ENCODE measurements at places on chromosomes 16 and 17. TPM values are rescaled to one million over a fixed set of nuclear protein-coding genes. Genes with fewer than 3 reads are reported as not detected.

The AMDHD2 gene
- 189 TPM for total RNA-seq

The ALOX15B gene
- total RNA-seq = not detected

- no peak overlapping the region for H3K27ac ChIP-seq
- H3K4me1 ChIP-seq = peaks cover 21% of the 10 kb centered on the region
- no peaks in the 10 kb centered on the region for H3K27me3 ChIP-seq
- no peaks in the 10 kb centered on the region for H3K36me3 ChIP-seq
- H3K4me3 ChIP-seq = no peak overlapping the region
Measured at GRCh38 chr17:17755715-17756114, 74.5 kb downstream of the RAI1 start.

- H3K36me3 ChIP-seq = no peaks in the 10 kb centered on the region
- H3K27ac ChIP-seq = peak overlapping the region; percentile 91
- no peak for DNase-seq
- no peaks in the 10 kb centered on the region for H3K27me3 ChIP-seq
- peak overlapping the region; percentile 86 for H3K4me3 ChIP-seq
Measured at GRCh38 chr16:57134982-57135381, 42.6 kb downstream of the CPNE2 start.

The SERPINF2 gene
- total RNA-seq = 0.29 TPM

DNA sequence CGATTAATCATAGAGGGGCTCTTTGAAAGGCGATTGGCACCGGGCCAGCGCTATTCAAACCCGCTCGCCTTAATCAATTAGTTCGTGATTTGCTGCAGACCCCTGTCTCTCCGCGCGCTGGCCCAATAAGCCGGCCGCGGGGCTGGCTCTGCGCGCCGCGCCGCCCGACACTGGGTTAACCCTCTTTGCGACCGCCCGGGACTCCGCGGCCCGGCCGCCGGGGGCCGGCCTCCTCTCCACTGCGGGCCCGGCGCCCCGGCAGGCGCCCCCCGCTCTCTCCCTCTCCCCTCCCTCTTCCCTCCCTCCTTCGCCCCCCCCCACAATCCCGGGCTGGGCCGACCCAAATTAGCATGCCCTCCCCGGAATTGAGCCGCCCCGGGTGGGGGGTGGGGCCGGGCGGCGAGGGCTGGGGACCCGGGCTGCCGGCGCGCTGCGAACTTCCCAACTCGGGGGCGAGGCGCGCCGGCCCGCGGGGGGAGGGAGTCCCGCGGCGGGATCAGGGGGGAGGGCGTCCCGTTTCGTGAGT is 428 bp upstream of the SALL1 start:
- H3K4me3 ChIP-seq = no peak overlapping the region
- no peak for DNase-seq
- H3K36me3 ChIP-seq = peaks cover 7% of the 10 kb centered on the region

DNA sequence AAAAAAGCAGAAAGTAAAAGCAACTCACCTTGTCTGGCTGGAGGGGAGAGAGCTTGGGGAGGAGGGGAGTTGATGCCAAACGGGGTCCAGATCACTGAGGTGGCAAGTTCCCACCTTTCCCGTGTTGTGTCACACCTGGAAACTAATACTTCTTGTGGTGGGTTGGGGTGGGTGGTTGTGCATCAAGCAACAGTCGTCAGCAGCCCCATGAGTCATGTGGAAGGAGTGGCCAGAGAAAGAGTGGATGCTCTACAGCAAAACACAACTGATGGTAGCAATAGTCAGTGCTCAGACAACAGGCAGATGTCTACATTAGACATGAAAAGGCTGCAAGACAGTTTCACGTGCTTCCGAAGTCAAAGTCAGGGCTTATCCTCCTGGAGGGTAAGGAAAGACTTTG is 35.4 kb downstream of the ARSG start:
- no peak overlapping the region for H3K27ac ChIP-seq
- H3K4me3 ChIP-seq = no peak overlapping the region
- no peaks in the 10 kb centered on the region for H3K27me3 ChIP-seq
- no peak for DNase-seq
- H3K4me1 ChIP-seq = peaks cover 11% of the 10 kb centered on the region
- peaks cover 6% of the 10 kb centered on the region for H3K36me3 ChIP-seq

The ECI1 gene
- 15.2 TPM for total RNA-seq

- H3K4me3 ChIP-seq = peak overlapping the region; percentile 70
- peaks cover 41% of the 10 kb centered on the region for H3K4me1 ChIP-seq
- peaks cover 6% of the 10 kb centered on the region for H3K36me3 ChIP-seq
Measured at GRCh38 chr16:15996432-15997109, 47.2 kb downstream of the ABCC1 start.

DNA sequence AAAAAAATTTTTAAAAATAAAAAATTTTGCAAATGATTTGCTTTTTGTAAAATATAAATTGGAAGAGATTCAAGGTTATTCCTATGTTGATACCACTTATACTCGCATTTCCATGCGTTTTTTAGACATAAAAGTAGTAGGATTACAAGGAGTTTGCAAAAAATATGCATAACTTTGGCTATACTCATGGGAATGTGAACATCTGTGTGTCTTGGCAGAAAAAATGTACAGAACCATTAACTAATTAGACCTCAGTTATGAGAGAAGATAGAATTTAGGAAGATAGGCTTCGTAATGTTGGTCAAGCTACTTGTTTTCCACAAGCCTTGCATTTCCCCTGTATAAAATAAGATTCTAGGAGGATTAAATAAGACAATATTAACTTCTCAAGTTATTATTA is 61.1 kb upstream of the VPS4A start:
- no peak for DNase-seq
- no peak overlapping the region for H3K27ac ChIP-seq
- H3K36me3 ChIP-seq = peaks cover 2% of the 10 kb centered on the region
- H3K4me3 ChIP-seq = no peak overlapping the region

DNA sequence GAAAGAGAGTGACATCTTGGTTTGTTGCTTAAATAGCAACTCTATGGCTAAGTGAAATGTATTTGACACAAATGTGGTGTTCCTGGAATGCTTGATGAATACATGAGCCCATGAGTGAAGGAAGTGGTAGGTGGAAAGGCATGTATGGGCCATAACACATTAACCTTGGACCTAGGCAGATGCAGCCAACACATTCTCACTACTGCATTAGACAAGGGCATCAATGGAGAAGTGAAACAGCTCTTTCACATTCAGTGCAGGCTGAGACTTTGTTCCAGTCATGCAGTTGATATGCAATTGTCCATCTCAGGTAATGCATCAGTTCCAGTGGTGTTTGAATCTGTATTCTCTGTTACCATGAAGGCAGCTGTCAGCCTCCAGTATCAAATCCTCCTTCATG is 133.6 kb downstream of the HS3ST3B1 start:
- H3K27me3 ChIP-seq = no peaks in the 10 kb centered on the region
- no peak overlapping the region for H3K4me3 ChIP-seq
- H3K36me3 ChIP-seq = peaks cover 3% of the 10 kb centered on the region
- no peak overlapping the region for H3K27ac ChIP-seq
- peaks cover 11% of the 10 kb centered on the region for H3K4me1 ChIP-seq

The CNOT1 gene
- total RNA-seq = 224 TPM

The PSME3 gene
- total RNA-seq = 71.5 TPM

The GNAO1 gene
- 7.0 TPM for total RNA-seq

DNA sequence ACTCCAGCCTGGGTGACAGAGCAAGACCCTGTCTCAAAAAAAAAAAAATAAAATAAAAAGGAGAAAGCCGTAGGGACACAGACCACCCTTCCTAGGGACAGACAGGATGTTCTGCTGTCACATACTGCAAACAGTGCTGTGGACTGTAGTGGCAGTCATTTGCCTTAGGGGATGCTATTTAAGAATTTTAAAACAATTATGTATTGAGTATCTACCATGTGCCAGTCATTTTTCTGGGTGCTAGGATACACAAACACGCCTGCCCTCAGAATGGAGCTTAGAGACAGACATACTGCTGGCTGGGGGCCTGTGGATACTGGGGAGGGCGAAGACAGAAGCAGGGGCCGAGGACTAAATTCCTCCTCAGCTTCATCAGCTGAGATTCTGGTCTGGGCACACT is 45.5 kb downstream of the MRC2 start:
- peaks cover 7% of the 10 kb centered on the region for H3K4me1 ChIP-seq
- DNase-seq = no peak
- H3K4me3 ChIP-seq = no peak overlapping the region
- H3K27me3 ChIP-seq = no peaks in the 10 kb centered on the region
- no peak overlapping the region for H3K27ac ChIP-seq
- no peaks in the 10 kb centered on the region for H3K36me3 ChIP-seq

DNA sequence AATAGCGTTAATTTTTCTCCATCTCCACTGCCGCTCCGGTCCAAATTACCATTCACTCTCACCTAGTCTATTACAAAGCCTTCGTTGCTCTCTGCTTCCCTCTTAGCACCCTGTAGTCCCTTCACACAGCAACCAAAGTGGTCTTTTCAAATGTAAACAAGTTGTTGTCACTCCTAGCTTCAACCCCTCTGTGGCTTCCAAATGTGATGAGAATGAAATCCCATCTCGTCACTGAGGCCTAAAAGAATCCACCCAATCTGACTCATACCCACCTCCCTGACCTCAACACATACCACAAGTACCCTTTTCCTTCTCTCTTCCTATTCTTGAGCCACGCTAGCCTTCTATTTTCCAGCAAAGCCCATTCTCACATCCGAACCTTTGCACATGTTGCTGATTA is 2.2 kb upstream of the PELP1 start:
- H3K4me3 ChIP-seq = peak overlapping the region; percentile 21
- peaks cover 2% of the 10 kb centered on the region for H3K36me3 ChIP-seq
- H3K27ac ChIP-seq = peak overlapping the region; percentile 57
- DNase-seq = no peak

- H3K4me3 ChIP-seq = no peak overlapping the region
- no peak overlapping the region for H3K27ac ChIP-seq
- H3K36me3 ChIP-seq = peaks cover 2% of the 10 kb centered on the region
Measured at GRCh38 chr16:49457196-49457595, 83.6 kb downstream of the C16orf78 start.

The CCL4 gene
- 2.4 TPM for total RNA-seq

- no peak overlapping the region for H3K4me3 ChIP-seq
- H3K27me3 ChIP-seq = peaks cover 69% of the 10 kb centered on the region
- H3K4me1 ChIP-seq = peaks cover 3% of the 10 kb centered on the region
- peaks cover 6% of the 10 kb centered on the region for H3K36me3 ChIP-seq
Measured at GRCh38 chr16:84247844-84248243, 8.0 kb upstream of the KCNG4 start.

The LRRC46 gene
- total RNA-seq = 0.90 TPM

DNA sequence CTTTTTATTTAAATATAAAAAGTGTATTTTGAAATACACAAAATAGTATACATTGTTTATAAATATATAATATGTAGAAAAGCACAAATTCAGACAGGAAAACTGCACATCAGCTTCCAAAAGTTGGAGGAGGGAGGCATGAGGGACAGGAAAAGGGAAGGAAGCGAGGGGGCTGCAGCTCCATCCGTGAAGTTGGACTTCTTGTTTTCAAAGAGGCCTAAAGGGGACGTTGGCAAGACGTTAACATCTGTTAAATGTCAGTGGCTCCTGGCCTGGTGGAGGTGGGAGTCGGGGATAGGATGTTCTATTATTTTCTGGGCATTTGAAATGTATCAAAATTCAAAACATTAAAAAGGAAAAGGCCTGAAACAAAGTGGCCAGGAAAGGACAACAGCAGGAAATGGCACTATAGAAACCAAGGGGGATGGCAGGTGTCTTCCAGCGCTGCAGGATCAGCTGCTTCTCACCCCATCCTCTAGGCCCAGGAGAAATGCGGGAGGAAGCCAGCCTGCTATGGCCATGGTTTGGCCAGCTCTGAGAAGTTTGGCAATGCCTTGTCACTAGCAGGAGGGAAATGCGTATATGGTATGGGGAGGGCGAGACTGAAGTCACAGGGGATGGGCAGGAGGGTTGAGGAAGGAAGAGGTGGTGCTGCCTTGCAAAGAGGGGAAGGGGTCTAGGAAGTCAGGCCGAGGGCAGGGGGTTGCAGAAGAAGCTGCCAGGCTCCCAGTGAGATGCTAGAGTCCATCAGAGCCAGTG is 6.4 kb downstream of the CMTM2 start:
- peaks cover 22% of the 10 kb centered on the region for H3K4me1 ChIP-seq
- H3K27me3 ChIP-seq = no peaks in the 10 kb centered on the region
- H3K4me3 ChIP-seq = no peak overlapping the region
- no peak for DNase-seq

DNA sequence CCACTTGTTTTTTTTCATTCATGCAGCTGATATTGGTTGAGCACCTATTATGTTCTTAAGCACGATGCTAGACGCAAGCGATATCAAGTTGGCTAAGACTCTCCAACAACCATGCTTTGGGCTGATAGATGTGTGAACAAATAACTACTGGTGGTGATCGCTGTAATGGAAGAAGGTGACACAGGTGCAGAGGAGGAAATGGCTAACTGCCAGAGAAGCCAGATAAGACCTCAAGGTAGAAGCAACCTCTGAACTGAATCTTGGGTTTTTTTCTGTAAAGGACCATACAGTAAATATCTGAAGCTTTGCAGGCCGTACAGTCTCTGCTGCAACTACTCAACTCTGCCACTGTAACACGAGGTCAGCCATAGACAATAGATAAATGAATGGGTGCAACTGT is 97.9 kb downstream of the C17orf67 start:
- no peak for DNase-seq
- H3K27ac ChIP-seq = no peak overlapping the region
- no peak overlapping the region for H3K4me3 ChIP-seq
- H3K27me3 ChIP-seq = peaks cover 28% of the 10 kb centered on the region
- no peaks in the 10 kb centered on the region for H3K4me1 ChIP-seq

The GAS2L2 gene
- not detected for total RNA-seq

DNA sequence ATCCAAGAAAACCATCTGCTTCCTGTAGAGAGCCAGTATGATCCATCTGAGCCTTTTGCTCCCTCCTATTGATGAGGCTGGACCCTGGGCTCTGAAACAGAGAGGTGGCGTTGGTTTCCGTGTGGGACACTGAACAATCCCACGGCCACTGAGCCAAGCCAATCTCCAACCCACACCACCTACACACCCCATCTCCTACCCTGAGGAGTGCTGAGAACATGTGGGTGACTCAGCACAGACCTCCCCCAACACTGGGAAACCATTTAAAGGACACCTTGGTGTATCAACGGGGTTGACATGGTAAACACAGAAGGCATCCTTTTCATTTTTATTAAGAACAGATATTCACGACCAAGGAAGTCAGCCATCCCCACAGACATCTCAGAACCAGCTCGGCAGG is 332.1 kb downstream of the SLC39A11 start:
- no peak overlapping the region for H3K4me3 ChIP-seq
- H3K27ac ChIP-seq = no peak overlapping the region
- H3K27me3 ChIP-seq = no peaks in the 10 kb centered on the region
- peaks cover 3% of the 10 kb centered on the region for H3K36me3 ChIP-seq

The UMOD gene
- total RNA-seq = not detected

DNA sequence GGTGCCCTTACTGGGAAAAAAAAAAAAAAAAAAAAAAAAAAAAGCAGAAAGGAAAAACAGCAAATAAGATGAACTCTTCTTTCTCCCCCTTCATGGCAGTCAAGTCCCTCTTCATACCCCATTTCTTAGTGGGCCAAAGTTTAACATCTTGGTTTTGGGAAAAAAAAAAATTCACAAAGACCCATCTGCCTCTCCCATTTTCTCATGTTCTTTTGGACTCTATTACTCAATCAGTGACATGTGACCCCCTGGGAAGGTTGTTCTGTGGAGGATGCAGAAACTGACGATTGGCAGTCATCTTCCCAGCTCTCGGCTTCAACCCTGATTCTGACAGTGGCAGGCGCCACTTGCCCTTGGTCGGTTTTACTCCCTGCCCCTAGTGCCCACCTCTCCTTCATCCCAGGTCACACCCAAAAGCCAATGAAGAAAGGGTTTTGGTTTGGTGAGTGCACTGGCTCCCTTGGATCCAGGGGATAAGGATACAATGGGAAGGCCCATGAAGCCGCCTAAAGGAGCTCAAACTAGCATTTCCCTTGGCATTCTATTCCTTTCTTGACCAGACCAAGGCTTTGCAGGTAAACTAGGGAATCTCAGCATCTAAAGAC is 60.7 kb upstream of the TBX2 start:
- no peaks in the 10 kb centered on the region for H3K36me3 ChIP-seq
- DNase-seq = no peak
- H3K4me1 ChIP-seq = no peaks in the 10 kb centered on the region
- no peaks in the 10 kb centered on the region for H3K27me3 ChIP-seq
- H3K27ac ChIP-seq = no peak overlapping the region
- H3K4me3 ChIP-seq = no peak overlapping the region

All from T-helper 17 cell (primary cell).